NCI-H82 (cell line): ENCODE measurements at places on chromosomes 6 and 20.

DNA sequence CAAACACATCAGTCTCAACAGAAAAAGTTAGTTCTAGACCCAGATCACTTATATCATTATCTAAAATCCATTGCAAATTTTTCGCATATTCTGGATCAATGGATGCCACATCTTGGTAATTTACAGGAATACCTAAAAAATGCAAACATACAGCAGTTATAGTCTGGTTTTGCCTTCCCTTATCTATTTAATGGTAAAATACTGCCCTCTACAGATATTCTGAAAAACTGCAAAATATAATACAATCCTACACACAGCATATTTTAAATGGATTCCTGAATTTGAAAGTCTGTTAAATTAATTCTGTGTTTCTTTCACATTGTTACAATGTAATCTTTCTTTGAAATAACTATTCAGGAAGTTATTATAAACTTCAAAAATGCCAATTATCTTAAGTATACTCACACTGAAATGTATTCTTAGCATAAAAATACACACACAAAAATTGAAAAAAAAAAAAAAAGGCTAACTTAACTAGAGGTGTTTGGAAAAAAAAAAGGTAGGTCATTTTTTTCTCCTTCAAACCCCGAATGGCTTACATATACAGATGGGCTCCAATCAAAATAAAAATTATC is 88.4 kb downstream of the HACE1 start:
- peak; percentile 16 for DNase-seq

DNA sequence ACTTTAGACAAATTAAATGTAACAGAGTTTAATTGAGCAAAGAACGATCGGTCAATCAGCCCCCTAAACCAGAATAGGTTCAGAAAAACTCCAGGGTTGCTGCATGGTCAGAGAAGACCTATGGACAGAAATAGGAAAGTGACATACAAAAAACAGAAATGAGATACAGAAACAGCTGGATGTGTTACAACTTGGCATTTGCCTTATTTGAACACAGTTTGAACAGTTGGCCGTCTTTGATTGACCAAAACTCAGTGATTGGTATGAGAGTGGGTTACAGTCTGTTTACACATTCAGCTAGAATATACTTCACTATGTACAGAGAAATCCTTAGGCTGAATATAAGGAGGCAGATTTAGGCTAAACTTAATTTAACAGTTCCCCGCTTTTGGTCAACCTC is 19.9 kb downstream of the SRSF6 start:
- DNase-seq, result no peak

DNA sequence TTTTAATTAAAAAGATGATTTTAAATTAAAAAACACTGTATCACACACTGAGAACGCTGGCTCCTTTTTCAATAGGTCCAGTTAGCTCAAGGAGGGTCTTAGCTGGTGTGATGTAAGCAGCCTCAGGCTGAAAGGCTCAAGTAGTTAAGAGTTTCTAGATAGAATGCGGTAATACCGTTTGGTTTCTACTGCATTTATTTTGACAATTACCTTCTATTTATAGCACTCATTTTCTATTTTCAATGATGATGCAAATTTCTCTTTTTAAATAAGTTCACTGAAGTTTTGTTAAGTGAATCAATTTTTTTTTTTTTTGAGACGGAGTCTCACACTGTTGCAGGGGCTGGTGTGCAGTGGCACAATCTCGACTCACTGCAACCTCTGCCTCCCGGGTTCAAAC is 87.1 kb downstream of the PREX1 start:
- no peak for DNase-seq

- DNase-seq, result peak; percentile 77
Observed at GRCh38 chr20:32168184-32168910, 39.2 kb downstream of the PLAGL2 start.

- peak; percentile 36 for DNase-seq
Observed at GRCh38 chr6:7260291-7261031, 52.5 kb downstream of the SSR1 start.

GRCh38 chr6:161235776-161236633 is 37.9 kb downstream of the AGPAT4 start:
- peak; percentile 7 for DNase-seq

GRCh38 chr6:111813237-111813636 is 60.0 kb downstream of the FYN start:
- DNase-seq, result no peak

- DNase-seq, result no peak
Observed at GRCh38 chr20:56783826-56784225, 154.7 kb downstream of the TFAP2C start.

- DNase-seq, result no peak
Observed at GRCh38 chr6:42419490-42420280, 32.0 kb downstream of the TRERF1 start.

GRCh38 chr6:139313784-139314545 is 22.2 kb upstream of the TXLNB start:
- DNase-seq, result no peak
